ENCODE measurements at places on chromosomes 4 and X.

- no peak for DNase-seq
Observed at GRCh38 chr4:10095296-10095991, 21.2 kb downstream of the WDR1 start.

DNA sequence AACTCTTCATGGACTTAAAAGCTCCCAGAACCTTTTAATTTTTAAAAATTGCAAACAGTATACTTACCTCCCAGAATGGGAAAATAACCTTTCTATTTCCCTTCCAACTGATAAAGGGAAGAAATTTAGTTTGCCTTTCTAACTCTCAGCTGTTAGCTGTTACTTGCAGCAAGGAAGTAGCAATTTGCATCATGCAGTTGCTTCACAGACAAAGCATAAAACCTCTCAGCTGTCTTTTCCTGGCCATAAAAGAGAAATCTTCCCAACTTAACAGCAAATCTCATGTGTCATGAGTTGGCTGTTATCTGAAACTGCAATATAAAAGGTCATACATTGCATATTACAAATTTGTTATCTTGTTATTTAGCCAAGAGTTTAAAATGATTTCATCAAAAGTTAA lies 18.4 kb downstream of the C4orf17 start:
- DNase-seq: no peak

GRCh38 chrX:133251204-133251603 lies 33.0 kb upstream of the TFDP3 start:
- DNase-seq: no peak

- peak; percentile 12 for DNase-seq
Observed at GRCh38 chrX:119218198-119218597, 17.9 kb upstream of the PGRMC1 start.

GRCh38 chrX:14232688-14233087 lies 203.0 kb upstream of the GEMIN8 start:
- no peak for DNase-seq

GRCh38 chr4:163610648-163611047 lies 116.2 kb downstream of the TMA16 start:
- DNase-seq: no peak

DNA sequence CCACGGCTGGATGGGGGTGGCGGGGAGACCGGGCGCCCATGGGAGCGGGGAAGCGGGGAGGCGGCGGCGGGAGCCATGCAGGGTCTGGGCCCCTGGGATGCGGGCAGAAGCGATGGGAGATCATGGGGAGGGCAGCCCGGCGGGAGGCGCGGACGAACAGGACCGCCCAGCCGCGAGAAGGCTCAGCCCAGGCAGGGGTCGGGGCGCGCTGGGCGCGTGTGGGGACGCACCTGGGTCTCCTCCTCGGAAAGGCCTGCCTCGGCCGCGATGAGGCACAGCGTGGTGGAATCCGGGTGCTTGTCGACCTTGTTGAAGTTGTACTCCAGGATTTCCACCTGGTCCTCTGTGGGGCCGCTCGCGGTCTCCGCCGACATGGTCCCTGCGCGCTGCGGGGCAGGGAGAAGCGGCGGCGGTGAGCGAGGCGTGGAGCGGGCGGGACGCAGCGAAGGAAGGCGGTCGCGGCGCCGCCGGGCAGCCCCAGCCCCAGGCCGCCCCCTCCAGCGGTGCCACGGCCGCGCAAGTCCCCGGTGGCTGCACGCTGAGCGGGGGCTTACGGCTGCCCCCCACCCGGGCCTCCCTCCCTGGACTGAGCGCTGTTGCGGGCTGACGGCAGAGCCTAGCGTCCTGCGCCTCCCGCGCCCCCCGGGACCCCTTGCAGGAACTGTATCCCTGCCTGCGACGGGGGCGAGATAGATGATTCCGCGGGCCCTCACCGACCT lies 25.3 kb downstream of the HOPX start:
- DNase-seq: no peak

DNA sequence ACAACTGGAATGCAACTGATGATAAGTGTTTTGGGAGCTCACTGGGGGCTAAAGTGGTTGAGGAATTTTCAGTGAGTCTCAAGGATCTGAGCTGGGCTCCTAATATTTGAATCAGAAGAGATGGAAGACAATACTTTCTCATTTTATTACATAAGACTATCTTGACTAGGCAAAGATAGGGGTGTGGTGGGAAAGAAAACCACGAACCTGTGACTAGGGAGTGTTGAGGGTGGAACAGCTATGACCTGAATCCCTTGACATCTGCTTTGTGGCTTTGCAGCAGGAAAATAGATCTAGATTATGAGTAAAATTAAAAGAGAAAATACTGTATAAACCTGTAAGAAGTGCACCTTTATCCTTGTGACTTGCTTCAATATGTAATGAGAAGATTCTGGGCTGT lies 295.1 kb upstream of the TEX13A start:
- no peak for DNase-seq

DNA sequence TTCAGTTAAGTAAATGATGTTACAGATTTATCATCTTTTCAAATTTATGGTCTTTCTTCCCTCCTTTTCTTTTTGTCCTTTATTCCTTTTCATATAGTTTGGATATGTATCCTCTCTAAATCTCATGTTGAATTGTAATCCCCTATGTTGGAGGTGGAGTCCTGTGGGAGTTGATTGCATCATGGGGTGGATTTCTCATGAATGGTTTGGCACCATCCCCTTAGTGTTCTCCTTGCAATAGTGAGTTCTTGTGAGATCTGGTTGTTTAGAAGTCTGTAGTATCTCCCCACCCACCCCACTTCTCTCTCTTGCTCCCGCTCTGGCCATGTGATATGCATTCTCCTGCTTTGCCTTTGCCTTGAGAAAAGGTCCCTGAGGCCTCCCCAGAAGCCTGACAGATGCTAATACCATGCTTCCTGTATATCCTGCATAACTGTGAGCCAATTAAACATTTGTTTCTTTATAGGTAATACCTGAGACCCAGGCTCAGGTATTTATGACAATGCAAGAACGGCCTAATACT lies 236.7 kb downstream of the PRDM5 start:
- DNase-seq: no peak

DNA sequence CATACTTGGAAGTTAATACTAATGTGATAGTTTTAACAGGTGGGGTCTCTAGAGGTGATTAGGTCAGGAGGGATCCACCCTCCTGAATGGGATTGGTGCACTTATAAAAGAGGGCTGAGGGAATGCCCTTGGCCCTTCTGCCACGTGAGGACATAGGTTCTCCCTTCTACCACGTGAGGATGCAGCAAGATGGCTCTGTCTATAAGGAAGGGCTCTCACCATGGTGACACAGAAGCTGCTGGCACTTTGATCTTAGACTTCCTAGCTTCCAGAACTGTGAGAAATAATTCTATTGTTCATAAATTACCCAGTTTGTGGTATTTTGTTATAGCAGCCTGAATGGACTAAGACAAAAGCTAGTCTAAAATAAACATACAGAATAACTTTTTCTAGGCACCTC lies 1.0 kb downstream of the AADAT start:
- no peak for DNase-seq

- no peak for DNase-seq
Observed at GRCh38 chr4:37767019-37767418, 59.5 kb upstream of the PGM2 start.
